SHP77 (cell line): ENCODE measurements at places on chromosomes 12 and 14.

GRCh38 chr12:103839609-103840461, 1.2 kb downstream of the NT5DC3 start:
- DNase-seq: no peak

- DNase-seq: no peak
These were observed 4.5 kb upstream of the OR11H6 start for GRCh38 chr14:20219033-20219432.

- no peak for DNase-seq
These were observed 38.8 kb downstream of the MAP3K9 start for GRCh38 chr14:70770490-70770889.

DNA sequence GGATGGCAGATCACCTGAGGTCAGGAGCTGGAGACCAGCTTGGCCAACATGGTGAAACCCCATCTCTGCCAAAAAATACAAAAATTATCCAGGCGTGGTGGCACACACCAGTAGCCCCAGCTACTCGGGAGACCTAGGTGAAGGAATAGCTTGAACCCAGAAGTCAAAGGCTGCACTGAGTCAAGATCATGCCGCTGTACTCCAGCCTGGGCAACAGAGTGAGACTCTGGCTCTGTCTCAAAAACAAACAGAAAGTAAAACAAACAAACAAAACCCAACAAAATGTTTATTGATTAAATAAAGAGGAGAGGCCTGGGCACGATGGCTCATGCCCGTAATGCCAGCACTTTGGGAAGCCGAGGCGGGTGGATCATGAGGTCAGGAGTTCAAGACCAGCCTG, 5.5 kb downstream of the ZCCHC8 start:
- no peak for DNase-seq

GRCh38 chr14:74568380-74568649, 43.7 kb downstream of the LTBP2 start:
- DNase-seq: no peak

GRCh38 chr14:101603096-101603495, 41.8 kb downstream of the DIO3 start:
- DNase-seq: no peak

GRCh38 chr12:94305130-94305957, 154.3 kb downstream of the CEP83 start:
- DNase-seq: no peak
